NCI-H1417 treated with DMSO at 0.1 percent for 48 hours (cell line): ENCODE measurements at places on chromosomes 16 and 17.

DNA sequence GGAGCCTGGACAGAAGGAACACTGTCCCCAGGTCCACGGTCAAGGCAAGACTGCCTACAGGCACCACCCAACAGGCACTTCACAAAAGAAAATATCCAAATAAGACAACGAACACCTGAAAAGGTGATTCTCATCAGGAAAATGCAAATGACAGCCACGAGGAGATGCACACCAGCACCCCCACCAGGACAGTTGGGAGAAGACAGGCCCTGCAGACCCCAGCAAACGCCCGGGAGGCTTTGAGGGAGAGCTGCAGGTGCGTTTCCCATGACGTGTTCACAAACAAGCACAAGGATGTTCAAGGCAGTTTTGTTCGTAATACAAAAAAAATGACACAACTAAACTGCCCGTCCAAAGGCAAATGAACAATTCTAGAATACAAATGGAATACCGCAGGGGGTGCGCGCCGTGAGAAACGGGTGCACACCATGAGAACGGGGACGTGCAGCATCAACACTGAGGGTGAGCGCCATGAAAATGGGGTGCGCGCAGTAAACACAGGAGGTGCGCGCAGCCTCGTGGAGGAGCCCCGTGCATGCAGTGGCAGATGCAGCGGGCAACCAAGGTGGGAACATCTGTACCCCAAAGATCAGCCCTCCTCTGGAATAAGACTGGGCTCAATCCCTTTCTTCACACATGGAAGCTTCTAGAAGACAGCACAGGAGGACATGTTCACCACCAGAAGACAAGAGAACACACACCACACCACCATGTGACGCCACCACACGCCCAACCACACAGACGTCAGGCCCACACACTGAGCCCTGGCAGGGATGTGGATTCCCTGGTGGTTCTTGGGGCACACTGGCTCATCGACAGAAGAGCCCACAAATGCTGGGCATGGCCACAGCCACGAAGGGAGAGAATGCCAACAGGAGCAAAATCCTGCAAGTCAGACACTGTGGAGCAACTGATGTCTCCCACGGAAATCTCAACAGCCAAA lies 91.2 kb downstream of the ZNF778 start:
- no peak for DNase-seq

- no peak for DNase-seq
Measured at GRCh38 chr16:3115561-3115960, 3.2 kb downstream of the ZNF205 start.

DNA sequence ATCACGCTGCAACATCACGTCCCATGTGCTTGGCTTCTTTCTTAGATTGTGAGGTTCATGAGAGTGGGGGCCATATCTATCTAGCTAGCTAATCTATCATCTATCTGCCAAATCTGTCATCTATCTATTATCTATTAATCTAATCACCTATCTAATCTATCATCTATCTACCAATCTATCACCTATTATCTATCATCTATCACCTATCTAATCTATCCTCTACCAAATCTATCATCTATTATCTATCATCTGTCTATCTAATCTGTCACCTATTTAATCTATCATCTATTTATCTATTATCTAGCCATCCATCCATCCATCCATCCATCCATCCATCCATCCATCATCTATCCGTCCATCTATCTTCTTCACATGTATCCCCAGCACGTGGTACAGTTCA lies 14.2 kb downstream of the COX6A2 start:
- DNase-seq, result no peak

GRCh38 chr17:64599187-64599676 lies 62.9 kb downstream of the SMURF2 start:
- no peak for DNase-seq

GRCh38 chr17:4409659-4410058 lies 24.1 kb upstream of the SPNS3 start:
- no peak for DNase-seq

GRCh38 chr16:69611103-69611640 lies 45.4 kb downstream of the NFAT5 start:
- no peak for DNase-seq

GRCh38 chr17:49343273-49343672 lies 18.8 kb downstream of the ZNF652 start:
- DNase-seq, result no peak

GRCh38 chr17:28765038-28765437 lies 21.2 kb downstream of the TRAF4 start:
- no peak for DNase-seq

GRCh38 chr16:4172070-4172469 lies 55.8 kb upstream of the ADCY9 start:
- no peak for DNase-seq

DNA sequence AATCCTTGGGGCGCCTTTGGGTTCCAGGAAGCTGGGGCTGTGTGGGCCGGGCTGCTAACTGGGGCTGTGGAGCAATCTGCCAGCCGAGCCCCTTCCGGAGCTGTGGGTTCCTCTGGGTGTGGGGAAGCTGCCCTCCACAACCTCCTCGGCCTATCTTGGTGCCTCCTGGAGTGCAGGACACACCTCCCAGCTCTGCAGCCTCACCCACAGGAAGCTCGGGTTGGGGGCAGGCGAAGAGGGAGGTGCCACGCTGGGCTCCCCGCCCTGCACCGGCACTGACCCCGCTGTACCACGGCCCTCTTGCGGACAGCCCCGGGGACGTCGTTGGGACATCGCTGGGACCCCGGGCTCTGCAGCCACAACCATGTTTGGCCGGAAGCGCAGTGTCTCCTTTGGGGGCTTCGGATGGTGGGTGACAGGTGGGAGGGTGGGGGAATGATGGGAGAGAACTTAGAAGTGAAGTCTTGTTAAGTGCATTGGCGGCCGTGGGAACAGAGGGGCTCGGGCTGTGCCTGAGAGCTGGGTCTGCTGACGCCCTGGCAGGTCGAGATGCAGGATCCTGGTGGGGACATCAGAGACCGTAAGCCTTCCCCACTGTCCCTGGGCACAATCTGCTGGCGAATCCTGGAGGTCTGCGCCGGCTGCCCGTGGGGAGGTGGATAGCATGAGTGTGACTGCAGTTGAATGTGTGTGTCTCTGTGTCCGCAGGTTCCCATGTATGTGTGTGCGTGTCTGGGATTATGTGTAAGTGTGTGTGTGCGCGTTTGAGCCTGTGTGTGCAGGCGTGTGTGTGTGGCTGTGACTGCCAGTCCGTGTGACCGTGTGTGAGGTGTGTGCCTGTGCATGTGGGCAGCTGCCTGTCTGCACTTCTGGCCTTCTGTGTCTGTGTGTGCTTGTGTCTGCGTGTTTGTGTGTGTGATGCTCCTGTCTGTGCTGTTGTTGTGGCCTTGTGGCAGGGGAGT lies at the start of gene RAP1GAP2:
Gene RAP1GAP2, plus strand, starts transcription at position 275 of the 962 bp plus-strand sequence. Its CDS starts 90 bp downstream, at position 365.
- DNase-seq, result no peak

GRCh38 chr16:53775821-53776431 lies 72.0 kb downstream of the FTO start:
- no peak for DNase-seq

- DNase-seq, result no peak
Measured at GRCh38 chr16:75458029-75458428, 6.5 kb downstream of the TMEM170A start.
